ENCODE measurements at places on chromosomes 7 and 10. TPM values are rescaled to one million over a fixed set of nuclear protein-coding genes. Genes with fewer than 3 reads are reported as not detected.

Gene NPFFR1
- total RNA-seq = 0.05 TPM

Gene DYNC1I1
- 0.13 TPM for total RNA-seq

Gene SPDYE8
- not detected for total RNA-seq

Gene CDH23
- total RNA-seq = 2.7 TPM

Gene MAGI2
- 5.4 TPM for total RNA-seq

Gene RBM20
- 0.10 TPM for total RNA-seq

Gene ABLIM1
- total RNA-seq = 274 TPM

Gene ZNF804B
- total RNA-seq = not detected

Gene CAMK1D
- 5.7 TPM for total RNA-seq

Gene MEOX2
- not detected for total RNA-seq

Gene PSD
- 2.4 TPM for total RNA-seq

Gene CCAR1
- 102 TPM for total RNA-seq

Gene CUEDC2
- total RNA-seq = 79.3 TPM

Gene ACHE
- total RNA-seq = 10.4 TPM

Gene VPS37D
- total RNA-seq = 4.4 TPM

Gene NUDT13
- total RNA-seq = 6.1 TPM

Gene KCNH2
- total RNA-seq = 1.8 TPM

Gene MBL2
- not detected for total RNA-seq

Gene ATOH7
- total RNA-seq = 0.28 TPM

Gene IL2RA
- 0.33 TPM for total RNA-seq

Gene CCDC172
- total RNA-seq = not detected

Gene TRIM74
- total RNA-seq = 0.46 TPM

Gene NANOS1
- 18.0 TPM for total RNA-seq

Gene TMEM209
- total RNA-seq = 32.3 TPM

Gene MYO3A
- not detected for total RNA-seq

Gene OR2A1
- not detected for total RNA-seq

Gene RPEL1
- total RNA-seq = 0.10 TPM

Gene PRKCQ
- total RNA-seq = 0.23 TPM

Gene VSIR
- total RNA-seq = 34.9 TPM

Gene RAPGEF5
- total RNA-seq = 1.4 TPM

Gene FAM25C
- total RNA-seq = not detected

Gene PDE6C
- not detected for total RNA-seq

Gene TEX36
- not detected for total RNA-seq

Gene AKR1C8
- not detected for total RNA-seq

Gene NPSR1
- not detected for total RNA-seq

Gene ABCA13
- 1.7 TPM for total RNA-seq

Data from Panc1 (cell line).